ENCODE measurements at places on chromosomes 16 and 17.

DNA sequence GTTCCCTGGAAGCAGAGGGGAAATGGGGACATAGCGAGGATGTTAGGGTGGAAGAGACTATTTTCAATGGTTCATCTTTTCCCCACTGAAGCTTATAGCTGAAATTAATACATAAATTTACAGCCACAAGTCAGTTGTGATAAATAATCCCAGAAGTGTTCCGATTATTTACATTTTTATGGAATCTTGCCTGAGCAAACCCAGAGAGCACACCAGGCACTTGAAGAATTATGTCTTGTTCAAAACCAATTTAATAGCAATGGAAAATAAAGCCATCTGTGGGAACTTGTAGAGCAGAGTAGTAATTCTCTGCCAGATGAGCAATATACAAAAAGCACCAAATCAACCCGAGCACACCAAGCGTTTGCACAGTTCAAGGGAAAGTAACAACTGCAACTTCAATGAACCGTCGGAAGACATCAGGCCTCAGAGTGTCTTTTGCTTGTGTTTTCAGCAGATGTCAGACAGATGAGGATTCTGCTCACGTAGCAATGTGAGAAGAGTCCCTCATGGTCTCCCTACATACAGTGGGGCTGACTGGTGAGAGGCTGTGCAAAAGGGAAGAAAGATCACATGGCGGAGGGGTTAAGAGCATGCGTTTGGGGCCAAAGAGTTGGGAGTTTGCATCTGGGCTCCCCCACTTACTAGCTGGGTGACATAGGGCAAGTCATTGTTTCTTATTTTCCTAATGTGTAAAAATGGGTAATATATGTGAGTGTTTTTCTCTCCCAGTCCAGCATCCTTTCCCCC is 148.7 kb upstream of the HS3ST2 start:
- no peak overlapping the region for H3K4me3 ChIP-seq
- DNase-seq = no peak

DNA sequence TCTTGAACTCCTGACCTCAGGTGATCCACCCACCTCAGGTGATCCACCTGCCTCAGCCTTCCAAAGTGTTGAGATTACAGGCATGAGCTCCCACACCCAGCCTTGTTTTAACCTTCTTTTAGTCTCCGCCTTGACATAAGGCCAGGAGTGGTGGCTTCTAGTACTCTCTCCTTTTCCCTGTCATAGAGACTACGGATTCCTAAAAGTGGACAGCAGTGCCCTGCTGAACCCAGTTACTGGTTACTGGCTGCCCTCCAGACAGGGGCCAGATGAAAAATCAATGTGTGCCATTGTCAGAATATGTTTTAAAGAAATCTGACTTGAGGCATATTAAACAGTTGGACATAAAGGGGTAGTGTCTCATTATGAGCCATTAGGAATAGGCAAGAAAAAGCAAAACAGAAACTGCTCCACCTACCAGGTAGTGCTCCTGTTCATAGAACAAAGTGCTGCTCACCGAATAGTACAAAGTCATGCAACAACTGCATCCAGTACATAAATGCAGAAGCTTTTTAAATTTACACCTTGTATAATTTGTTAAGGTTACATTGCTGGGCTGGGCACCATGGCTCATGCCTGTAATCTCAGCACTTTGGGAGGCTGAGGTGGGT is 32.1 kb downstream of the TRIM25 start:
- no peaks in the 10 kb centered on the region for H3K36me3 ChIP-seq
- no peaks in the 10 kb centered on the region for H3K4me1 ChIP-seq
- DNase-seq = no peak
- no peaks in the 10 kb centered on the region for H3K27me3 ChIP-seq

- H3K4me3 ChIP-seq = no peak overlapping the region
- DNase-seq = no peak
- no peaks in the 10 kb centered on the region for H3K36me3 ChIP-seq
These were observed 12.8 kb upstream of the ADCY7 start for GRCh38 chr16:50253514-50253910.

GRCh38 chr17:64951877-64952276 is 32.6 kb upstream of the LRRC37A3 start:
- no peaks in the 10 kb centered on the region for H3K4me1 ChIP-seq
- no peak for DNase-seq
- no peak overlapping the region for H3K27ac ChIP-seq
- no peaks in the 10 kb centered on the region for H3K36me3 ChIP-seq
- no peak overlapping the region for H3K4me3 ChIP-seq

DNA sequence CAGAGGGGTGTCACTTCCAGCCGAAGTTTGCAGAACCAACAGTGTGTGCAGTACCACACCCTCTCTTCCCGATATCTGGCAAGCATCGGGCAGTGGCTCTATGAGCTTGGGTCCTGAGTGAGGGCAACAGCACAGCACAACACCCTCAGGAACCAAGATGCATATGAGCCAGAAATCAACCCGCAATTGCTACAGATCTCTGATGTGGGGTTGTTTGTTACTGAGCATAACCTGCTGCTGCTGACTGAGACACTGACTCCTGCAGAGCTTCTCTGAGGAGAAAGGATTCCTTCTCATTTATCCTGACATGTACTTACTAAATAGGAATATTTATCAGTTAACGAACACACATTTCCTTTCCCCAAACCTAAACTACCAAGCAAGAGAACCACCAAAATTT is 218.3 kb downstream of the RBFOX3 start:
- no peaks in the 10 kb centered on the region for H3K36me3 ChIP-seq
- H3K4me3 ChIP-seq = no peak overlapping the region
- no peak overlapping the region for H3K27ac ChIP-seq
- H3K4me1 ChIP-seq = peaks cover 8% of the 10 kb centered on the region
- peaks cover 56% of the 10 kb centered on the region for H3K27me3 ChIP-seq
- no peak for DNase-seq

- peaks cover 4% of the 10 kb centered on the region for H3K36me3 ChIP-seq
- H3K27ac ChIP-seq = no peak overlapping the region
- H3K27me3 ChIP-seq = no peaks in the 10 kb centered on the region
- H3K4me1 ChIP-seq = peaks cover 16% of the 10 kb centered on the region
- no peak overlapping the region for H3K4me3 ChIP-seq
These were observed 6.9 kb downstream of the CREBBP start for GRCh38 chr16:3873482-3874173.

DNA sequence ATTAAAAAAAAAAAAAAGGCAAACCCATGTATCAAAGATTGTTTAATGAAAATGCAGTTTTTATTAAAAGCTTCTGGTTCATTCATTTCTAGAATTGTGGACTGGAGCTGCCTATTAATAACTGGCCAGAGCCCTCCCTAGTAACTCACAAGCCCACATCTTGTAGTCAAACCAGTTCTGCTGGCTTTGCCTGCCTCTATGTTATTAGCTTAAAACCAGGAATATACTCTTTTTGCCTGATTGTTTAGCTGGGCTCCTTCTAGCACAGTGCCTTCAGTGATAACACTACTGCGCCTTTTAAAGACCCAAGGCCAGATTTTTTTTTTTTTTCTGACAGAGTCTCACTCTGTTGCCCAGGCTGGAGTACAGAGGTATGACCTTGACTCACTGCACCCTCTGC is 26.0 kb downstream of the TAC4 start:
- H3K36me3 ChIP-seq = peaks cover 64% of the 10 kb centered on the region
- no peak overlapping the region for H3K4me3 ChIP-seq
- no peak for DNase-seq
- H3K27me3 ChIP-seq = no peaks in the 10 kb centered on the region
- H3K4me1 ChIP-seq = no peaks in the 10 kb centered on the region
- H3K27ac ChIP-seq = no peak overlapping the region

- no peak overlapping the region for H3K27ac ChIP-seq
- no peak overlapping the region for H3K4me3 ChIP-seq
- H3K36me3 ChIP-seq = peaks cover 4% of the 10 kb centered on the region
- H3K27me3 ChIP-seq = no peaks in the 10 kb centered on the region
These were observed 5.6 kb downstream of the TP53I13 start for GRCh38 chr17:29573871-29574731.

GRCh38 chr16:67241008-67241900 is 6.0 kb downstream of the FHOD1 start:
- peak overlapping the region; percentile 82 for H3K27ac ChIP-seq
- peaks cover 72% of the 10 kb centered on the region for H3K4me1 ChIP-seq
- peaks cover 10% of the 10 kb centered on the region for H3K36me3 ChIP-seq
- H3K27me3 ChIP-seq = no peaks in the 10 kb centered on the region

GRCh38 chr16:46857368-46857945 is 26.5 kb upstream of the C16orf87 start:
- peaks cover 14% of the 10 kb centered on the region for H3K4me1 ChIP-seq
- no peaks in the 10 kb centered on the region for H3K36me3 ChIP-seq
- DNase-seq = peak; percentile 26
- no peak overlapping the region for H3K4me3 ChIP-seq

DNA sequence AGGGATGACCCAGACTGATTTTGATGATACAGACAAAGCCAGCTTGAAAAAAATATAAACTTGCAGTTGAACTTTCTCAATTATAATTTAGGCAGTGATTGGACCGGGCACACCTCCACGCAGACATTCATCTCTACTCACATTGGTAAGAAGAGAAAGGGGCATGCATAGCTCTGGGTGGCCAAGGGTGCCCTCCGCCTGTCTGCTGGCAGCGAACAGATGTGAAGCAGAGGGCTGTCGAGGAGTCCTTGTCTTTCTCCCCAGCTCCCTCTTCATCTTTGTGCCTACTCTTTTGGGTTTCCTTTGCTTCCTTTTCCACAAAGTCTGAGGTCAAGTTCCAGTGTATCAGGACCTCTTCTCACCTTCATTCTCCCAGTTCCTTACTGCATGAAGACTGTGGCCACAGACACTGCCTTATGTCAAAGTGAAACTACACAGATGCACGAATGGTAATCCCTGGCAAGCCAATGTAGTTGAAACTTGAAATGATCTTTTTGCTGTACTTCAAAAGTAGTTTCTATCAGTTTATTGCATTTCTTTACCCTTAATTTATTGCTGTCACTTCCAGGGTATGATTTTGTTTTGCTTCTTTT is 343.7 kb upstream of the SOX9 start:
- H3K36me3 ChIP-seq = no peaks in the 10 kb centered on the region
- H3K27ac ChIP-seq = no peak overlapping the region
- no peaks in the 10 kb centered on the region for H3K27me3 ChIP-seq
- no peak overlapping the region for H3K4me3 ChIP-seq
- no peaks in the 10 kb centered on the region for H3K4me1 ChIP-seq
- no peak for DNase-seq

DNA sequence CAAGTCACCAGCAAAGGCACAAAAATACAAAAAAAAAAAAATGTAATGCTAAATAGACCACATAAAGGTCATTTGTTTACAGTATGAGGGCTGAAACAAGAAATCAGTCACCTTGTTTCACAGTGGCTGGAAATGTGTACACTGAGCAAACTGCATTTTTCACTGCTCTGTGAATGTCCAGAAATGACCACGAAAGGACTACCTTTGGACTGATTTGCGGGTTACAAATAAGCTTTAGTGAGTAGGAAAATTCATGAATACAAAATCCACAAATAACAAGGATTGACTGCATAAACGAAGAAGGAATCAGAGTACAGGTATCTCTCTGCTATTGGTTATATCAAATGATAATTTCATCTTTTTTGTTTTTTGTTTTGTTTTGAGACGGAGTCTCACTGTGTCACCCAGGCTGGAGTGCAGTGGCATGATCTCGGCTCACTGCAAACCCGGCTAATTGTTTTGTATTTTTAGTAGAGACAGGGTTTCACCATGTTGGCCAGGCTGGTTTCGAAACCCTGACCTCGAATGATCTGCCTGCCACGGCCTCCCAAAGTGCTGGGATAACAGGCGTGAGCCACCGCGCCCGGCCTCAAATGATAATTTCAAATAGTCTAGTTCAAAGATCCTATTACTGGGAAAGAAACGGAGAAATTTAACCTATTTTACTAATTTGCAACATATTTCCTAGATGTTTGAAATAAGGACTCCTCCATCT is 30.5 kb downstream of the CYTH1 start:
- H3K27me3 ChIP-seq = no peaks in the 10 kb centered on the region
- H3K4me1 ChIP-seq = peaks cover 3% of the 10 kb centered on the region
- H3K27ac ChIP-seq = no peak overlapping the region
- DNase-seq = no peak
- no peaks in the 10 kb centered on the region for H3K36me3 ChIP-seq
- H3K4me3 ChIP-seq = no peak overlapping the region

GRCh38 chr16:56728980-56729734 is 772 bp upstream of the NUP93 start:
- peaks cover 7% of the 10 kb centered on the region for H3K4me1 ChIP-seq
- H3K27ac ChIP-seq = peak overlapping the region; percentile 49
- peak overlapping the region; percentile 94 for H3K4me3 ChIP-seq
- DNase-seq = no peak
- no peaks in the 10 kb centered on the region for H3K36me3 ChIP-seq

DNA sequence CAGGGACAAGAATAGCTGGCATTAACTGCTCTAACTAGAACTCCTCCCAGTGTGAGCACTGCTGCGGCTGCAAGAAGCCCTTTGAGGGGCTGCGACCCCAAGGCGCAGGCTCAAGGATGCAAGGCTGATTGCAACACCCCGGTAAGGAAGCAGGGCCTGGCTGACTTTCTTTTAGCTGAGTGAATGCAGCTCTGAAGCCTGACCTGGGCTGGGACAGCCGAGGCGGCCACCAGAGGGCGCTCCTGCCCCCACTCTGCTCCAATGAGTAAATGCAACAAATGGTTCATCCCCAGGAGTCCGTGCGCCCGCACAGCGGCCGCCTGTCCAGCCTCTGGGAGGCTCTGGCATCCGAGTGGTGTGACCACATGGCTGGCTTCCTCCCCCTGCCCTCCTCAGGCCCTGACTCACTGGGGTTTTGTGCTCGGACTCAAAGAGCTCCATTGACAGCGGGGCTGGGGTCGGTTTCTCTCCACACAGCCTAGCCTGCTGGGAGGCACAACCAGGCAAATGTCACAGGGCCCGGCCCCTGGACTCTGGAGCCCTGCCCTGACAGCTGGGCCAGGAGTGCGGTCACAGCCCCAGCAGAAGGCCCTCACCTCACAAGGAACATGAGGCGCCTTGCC is at the start of gene SMIM5:
Gene SMIM5, plus strand, starts transcription at position 572 of the 623 bp plus-strand sequence. CDS start 6,768 bp downstream, outside the sequence.
- peak within 1 kb of the TSS; percentile 6 for H3K4me3 ChIP-seq
- peak; percentile 63 for DNase-seq
- no peaks in the 10 kb centered on the region for H3K27me3 ChIP-seq
- H3K4me1 ChIP-seq = peaks cover 22% of the 10 kb centered on the region

GRCh38 chr17:78722246-78722761 is 59.8 kb downstream of the CYTH1 start:
- H3K27ac ChIP-seq = no peak overlapping the region
- H3K4me1 ChIP-seq = peaks cover 18% of the 10 kb centered on the region
- no peak for DNase-seq
- H3K36me3 ChIP-seq = no peaks in the 10 kb centered on the region

GRCh38 chr17:27565874-27566670 is 64.9 kb upstream of the LGALS9 start:
- H3K4me3 ChIP-seq = no peak overlapping the region
- no peak for DNase-seq
- no peak overlapping the region for H3K27ac ChIP-seq
- no peaks in the 10 kb centered on the region for H3K27me3 ChIP-seq

GRCh38 chr17:4176808-4177472 is 33.9 kb downstream of the CYB5D2 start:
- H3K36me3 ChIP-seq = peaks cover 46% of the 10 kb centered on the region
- H3K27ac ChIP-seq = no peak overlapping the region
- no peaks in the 10 kb centered on the region for H3K27me3 ChIP-seq
- no peaks in the 10 kb centered on the region for H3K4me1 ChIP-seq
- no peak overlapping the region for H3K4me3 ChIP-seq
- DNase-seq = no peak

GRCh38 chr16:67862623-67863583 is 9.9 kb upstream of the EDC4 start:
- H3K4me3 ChIP-seq = no peak overlapping the region
- H3K27ac ChIP-seq = peak overlapping the region; percentile 0
- peaks cover 35% of the 10 kb centered on the region for H3K36me3 ChIP-seq
- peaks cover 8% of the 10 kb centered on the region for H3K4me1 ChIP-seq
- H3K27me3 ChIP-seq = no peaks in the 10 kb centered on the region

- H3K36me3 ChIP-seq = no peaks in the 10 kb centered on the region
- H3K4me1 ChIP-seq = peaks cover 5% of the 10 kb centered on the region
- no peak overlapping the region for H3K4me3 ChIP-seq
- no peaks in the 10 kb centered on the region for H3K27me3 ChIP-seq
- DNase-seq = no peak
These were observed 46.8 kb downstream of the TMEM235 start for GRCh38 chr17:78278139-78278741.
